ENCODE measurements at places on chromosomes 7 and 10.

DNA sequence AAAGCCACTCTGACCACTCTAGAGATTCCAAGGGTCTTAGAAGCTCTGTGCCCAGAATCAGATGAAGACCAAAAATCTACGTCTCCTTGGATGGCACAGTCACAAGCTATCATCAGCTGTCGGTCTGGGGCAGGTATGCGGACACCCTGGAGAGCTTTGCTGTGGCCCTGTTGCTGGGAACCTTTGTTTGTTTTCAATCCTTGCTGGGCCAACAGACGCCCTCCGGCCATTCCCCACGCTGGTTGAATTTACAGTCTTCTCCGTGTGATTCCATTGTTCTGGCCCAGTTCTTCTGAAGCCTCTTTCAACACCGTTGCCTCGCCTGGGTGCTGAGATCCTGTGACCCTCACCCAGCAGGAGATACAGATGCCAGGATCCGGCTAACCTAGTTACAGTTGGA, 149.4 kb upstream of the PFKP start:
- no peak for DNase-seq

- no peak for DNase-seq
These were observed 19.1 kb upstream of the KLF6 start for GRCh38 chr10:3803927-3804741.

DNA sequence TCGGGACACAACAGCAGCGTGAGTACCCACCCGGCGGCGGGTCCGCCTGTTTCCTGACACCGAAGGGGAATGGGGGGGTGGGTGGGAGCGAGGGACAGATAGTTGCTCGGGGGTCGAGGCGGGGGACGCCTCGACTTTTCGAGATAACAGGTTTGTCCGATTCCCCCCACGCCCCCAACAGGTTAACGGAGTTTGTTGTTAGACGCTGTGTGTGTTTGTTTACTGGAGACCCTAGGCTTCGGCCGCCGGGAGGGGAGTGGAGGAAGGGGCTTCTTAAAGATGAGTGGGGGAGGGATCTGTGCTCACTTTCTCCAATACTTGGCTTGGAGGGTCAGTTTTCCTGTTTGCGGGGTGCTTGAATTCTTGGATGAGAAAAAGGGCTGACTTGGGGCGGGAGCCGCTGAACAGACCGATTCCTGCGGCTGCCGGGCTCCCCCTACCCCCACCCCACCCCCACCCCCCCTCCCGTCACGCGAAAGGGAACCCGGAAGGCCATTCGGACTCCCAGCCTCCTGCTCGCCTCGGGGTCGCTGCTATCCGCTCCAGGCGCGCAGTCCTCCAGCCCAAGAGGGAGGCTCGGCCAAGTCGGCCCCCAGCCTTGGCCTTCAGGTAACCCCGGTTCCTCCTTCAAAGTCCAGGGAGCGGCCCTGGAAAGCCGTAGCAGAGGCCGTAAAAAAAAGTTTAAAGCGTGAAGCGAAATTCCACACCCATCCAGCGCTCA, 1.0 kb downstream of the SORCS3 start:
- DNase-seq: no peak

GRCh38 chr10:79153745-79154144, 85.0 kb downstream of the ZMIZ1 start:
- DNase-seq: no peak

DNA sequence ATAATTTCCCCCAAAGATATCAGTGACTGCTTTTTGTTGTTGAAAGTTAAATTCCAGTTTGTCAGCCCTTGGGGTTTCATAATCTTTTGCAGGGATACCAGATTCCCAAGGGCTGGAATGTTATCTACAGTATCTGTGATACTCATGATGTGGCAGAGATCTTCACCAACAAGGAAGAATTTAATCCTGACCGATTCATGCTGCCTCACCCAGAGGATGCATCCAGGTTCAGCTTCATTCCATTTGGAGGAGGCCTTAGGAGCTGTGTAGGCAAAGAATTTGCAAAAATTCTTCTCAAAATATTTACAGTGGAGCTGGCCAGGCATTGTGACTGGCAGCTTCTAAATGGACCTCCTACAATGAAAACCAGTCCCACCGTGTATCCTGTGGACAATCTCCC, 3.2 kb downstream of the CYP26A1 start:
- DNase-seq: no peak

DNA sequence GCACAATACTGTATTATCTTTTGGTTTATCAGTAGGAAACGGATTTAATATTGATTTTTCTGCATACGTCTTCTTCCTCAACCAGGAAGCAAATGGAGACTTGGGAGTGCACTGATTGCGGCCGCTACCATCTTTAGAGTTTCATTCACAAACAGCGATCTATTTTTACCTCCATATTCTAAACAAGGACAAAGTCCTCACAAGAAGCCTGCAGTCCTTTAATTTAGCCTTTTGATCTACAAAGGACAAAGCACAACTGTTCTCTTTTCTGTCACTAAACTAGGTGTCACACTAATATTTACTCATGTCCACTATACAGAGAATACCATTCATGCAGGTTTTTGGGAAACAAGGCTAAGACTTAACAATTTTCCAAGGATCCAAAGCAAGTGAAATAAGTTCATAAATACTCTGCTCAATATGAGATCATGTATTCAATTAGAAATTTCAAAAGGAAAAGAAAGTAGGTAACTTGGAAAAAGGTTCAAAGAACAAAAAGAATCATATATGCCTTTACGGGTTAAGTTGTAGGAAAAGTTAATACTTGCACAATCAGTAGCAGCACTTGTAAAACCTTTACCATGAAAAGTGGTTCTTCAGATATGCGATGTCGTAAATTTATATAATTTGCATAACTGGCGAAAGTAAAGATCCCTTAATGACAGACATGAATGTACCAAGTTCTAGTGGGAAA, 92.1 kb downstream of the UPF2 start:
- DNase-seq: no peak

DNA sequence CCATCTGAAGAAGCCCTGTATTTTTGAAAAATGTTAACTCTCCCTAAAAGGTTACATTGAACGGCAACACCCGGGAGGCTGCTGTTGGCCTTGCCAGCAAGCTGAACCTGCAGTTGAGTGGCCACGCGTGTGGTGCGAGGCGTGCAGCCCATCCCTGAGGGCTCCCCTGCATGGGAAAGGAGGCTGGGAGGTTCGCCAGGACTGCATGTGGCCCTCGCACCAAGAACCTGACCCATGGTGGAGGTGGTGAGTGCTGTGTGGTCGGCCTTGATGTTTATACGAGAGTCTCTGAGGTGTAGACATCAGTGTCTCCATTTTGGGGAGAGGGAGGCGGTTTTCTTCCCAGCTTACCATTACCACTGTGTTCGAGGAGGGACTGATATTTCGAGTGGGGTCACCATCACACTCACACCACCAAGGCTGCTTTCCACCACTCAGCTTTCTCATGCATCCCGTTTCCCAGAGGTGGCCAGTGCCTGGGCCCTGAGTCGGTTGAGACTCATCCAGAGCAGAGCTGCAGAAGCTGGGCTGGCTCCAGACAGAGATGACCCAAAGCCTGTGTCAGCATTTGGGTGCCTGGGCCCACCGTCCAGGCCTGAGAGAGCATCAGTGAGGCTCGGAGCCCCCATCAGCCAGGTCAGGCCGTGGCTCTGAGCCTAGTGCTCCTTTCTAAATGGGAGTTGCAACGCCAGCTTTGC, 222.6 kb downstream of the EBF3 start:
- DNase-seq: no peak
